ENCODE measurements at places on chromosomes 12 and 14. TPM values are rescaled to one million over a fixed set of nuclear protein-coding genes. Genes with fewer than 3 reads are reported as not detected.

MMP19 gene
- 2.3 TPM for total RNA-seq

FGF6 gene
- total RNA-seq: not detected

SLC35F4 gene
- total RNA-seq: not detected

ARF6 gene
- 70.6 TPM for total RNA-seq

IL26 gene
- total RNA-seq: not detected

GZMH gene
- total RNA-seq: not detected

SLC6A12 gene
- total RNA-seq: not detected

PLEKHD1 gene
- not detected for total RNA-seq

NRIP2 gene
- not detected for total RNA-seq

KRT3 gene
- not detected for total RNA-seq

KLHDC1 gene
- total RNA-seq: 0.84 TPM

CFAP73 gene
- not detected for total RNA-seq

B4GALNT3 gene
- total RNA-seq: 0.13 TPM

PRH2 gene
- total RNA-seq: not detected

SYCP3 gene
- not detected for total RNA-seq

GARIN6 gene
- not detected for total RNA-seq

FOXN4 gene
- not detected for total RNA-seq

LPAR5 gene
- not detected for total RNA-seq

CLEC9A gene
- total RNA-seq: not detected

LRP1-AS gene
- not detected for total RNA-seq

TGM1 gene
- total RNA-seq: 2.1 TPM

PLEK2 gene
- 28.0 TPM for total RNA-seq

OLR1 gene
- not detected for total RNA-seq

SERPINA6 gene
- not detected for total RNA-seq

CAPZA3 gene
- not detected for total RNA-seq

KRT81 gene
- 0.67 TPM for total RNA-seq

ADAM20 gene
- not detected for total RNA-seq

NKX2-1 gene
- not detected for total RNA-seq

RBP5 gene
- total RNA-seq: not detected

CLMN gene
- total RNA-seq: 1.3 TPM

LMO3 gene
- not detected for total RNA-seq

PTPRB gene
- 63.4 TPM for total RNA-seq

CAPS2 gene
- 0.27 TPM for total RNA-seq

CCDC38 gene
- 0.15 TPM for total RNA-seq

AQP5 gene
- not detected for total RNA-seq

CAND1 gene
- 57.1 TPM for total RNA-seq

TAS2R50 gene
- total RNA-seq: 0.20 TPM

GPN3 gene
- 26.9 TPM for total RNA-seq

KRT75 gene
- total RNA-seq: not detected

A2M gene
- 45.0 TPM for total RNA-seq

MORN3 gene
- 0.47 TPM for total RNA-seq

CCND2 gene
- 57.6 TPM for total RNA-seq

SAMD15 gene
- total RNA-seq: 0.64 TPM

SOAT2 gene
- not detected for total RNA-seq

RDH11 gene
- total RNA-seq: 65.8 TPM

SCFD1 gene
- total RNA-seq: 40.8 TPM

KCNC2 gene
- not detected for total RNA-seq

SMOC1 gene
- 0.27 TPM for total RNA-seq

PTCSC3 gene
- total RNA-seq: not detected
